ENCODE measurements at places on chromosomes 7 and 10.

GRCh38 chr7:85573346-85573745 lies 386.5 kb upstream of the SEMA3D start:
- DNase-seq: no peak

- DNase-seq: no peak
Observed at GRCh38 chr7:129739427-129739826, 127.9 kb downstream of the NRF1 start.

GRCh38 chr10:3222626-3223025 lies 50.0 kb upstream of the PITRM1 start:
- no peak for DNase-seq

- no peak for DNase-seq
Observed at GRCh38 chr10:126798649-126799048, 106.6 kb upstream of the DOCK1 start.

DNA sequence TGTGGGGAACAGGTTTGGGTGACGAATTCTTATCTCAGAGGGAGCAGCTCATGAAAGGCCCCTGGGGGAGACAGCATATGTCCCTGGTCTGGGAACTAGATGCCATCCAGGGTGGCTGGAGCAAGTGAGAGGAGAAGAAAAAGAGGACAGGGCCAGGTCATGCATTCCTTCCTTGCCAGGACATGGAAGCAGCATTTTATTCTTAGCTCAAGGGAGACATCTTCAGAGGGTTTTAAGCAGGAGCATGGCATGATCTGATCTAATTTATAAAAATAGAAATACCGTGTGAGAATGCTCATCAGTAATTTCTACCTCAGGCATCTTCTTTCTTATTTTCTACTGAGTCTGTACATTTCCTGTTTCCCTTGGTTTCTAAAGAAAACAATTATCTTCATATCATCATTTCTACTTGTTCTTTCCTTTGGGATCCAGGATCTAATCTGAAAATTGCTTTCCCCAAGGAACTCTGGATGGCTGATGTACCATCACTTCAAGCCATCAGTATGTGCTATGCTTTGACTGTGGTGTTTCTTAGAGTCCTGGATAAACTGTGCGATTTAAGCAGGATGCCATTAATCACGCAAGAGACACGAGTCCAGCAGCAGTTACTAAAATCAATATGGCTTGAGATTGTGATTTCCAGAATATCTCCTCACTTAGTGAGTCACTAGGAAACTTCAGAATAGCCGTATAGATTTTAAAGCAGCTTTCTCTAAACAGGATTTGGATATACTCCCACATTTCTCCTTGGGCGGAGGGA lies 386.2 kb downstream of the GALNT17 start:
- DNase-seq: no peak

DNA sequence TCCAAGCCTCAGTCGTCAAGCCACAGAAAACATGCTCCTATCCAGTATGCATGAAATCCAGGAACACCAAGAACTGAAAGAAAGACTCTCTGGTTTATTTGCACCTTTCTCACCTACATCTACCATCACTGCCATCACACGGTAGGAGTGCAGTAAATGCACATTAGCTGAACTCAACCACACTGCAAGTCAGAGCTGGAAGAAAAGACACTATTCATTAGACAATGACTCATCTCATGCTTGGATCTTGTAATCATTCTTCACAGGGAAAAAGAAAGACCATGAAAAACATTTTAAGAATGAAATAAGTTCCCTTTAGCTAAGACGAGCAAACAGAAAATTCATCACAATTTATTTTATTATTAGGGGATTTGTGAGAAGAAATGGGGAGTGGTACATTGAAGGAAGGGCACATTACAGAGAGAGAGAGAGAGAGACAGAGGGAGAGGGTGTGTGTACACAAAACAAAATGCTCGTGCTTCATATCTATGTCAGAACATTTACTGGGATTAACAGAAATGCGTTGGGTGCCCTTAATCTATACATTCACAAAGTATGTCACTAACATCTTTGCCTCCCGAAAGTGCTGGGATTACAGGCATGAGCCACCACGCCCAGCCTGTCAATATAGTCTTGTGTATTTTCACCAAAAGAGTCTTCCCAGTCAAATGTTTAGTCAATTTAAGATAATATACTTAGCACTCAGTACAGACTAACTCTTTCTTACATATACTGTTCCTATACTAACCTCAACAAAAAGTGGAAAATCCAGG lies 324.9 kb downstream of the PARD3 start:
- no peak for DNase-seq

- DNase-seq: no peak
Observed at GRCh38 chr10:125343118-125343925, 183.0 kb upstream of the CTBP2 start.

Data from ecto neural progenitor cell (in vitro differentiated cells).